H4 (cell line): ENCODE measurements at places on chromosomes 3 and 15.
A peak's percentile ranks its signal among the peaks of the same experiment; 100 is the strongest.

- no peak for DNase-seq
Measured at GRCh38 chr15:98853617-98854420, 153.8 kb downstream of the PGPEP1L start.

GRCh38 chr15:101359365-101359947, 64.4 kb upstream of the SNRPA1 start:
- DNase-seq: no peak

DNA sequence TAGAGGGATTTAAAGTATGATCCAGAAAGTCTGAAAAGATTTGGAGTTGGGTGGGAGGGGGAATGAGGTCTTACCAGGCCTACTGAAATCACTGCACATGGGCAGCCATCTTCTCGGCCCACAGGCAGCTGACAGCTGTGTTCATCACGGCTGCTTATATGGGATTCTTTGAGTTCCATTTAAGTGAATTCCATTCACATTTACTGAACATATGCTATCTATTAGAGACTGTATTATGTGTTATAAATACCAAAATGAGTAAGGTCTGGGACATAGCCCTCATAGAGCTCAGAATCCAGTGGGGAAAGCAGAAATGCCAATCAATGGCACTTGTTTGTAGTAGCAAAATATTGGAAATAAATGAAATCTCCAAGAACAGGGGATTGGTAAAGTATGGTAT, 91.1 kb downstream of the TRIM42 start:
- DNase-seq: no peak

DNA sequence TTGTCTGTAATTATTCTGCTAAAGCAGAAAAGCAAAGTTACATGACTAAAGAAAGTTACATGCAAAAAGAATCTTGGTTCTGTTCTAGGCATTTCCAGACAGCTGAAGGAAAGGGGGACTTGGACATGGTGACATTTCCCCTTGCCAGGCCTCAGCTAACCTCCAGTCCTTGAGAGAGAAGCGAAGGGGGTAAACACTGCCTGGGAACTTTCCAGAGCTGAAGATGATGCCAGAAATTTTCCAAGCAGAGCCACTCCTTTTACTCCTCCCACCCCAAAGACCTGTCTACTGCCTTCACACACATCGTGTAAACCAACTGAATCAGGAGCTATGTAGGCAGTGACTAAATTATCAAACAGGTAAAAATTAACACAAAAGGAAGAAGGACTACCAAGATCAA, 5.4 kb downstream of the MEX3B start:
- no peak for DNase-seq

DNA sequence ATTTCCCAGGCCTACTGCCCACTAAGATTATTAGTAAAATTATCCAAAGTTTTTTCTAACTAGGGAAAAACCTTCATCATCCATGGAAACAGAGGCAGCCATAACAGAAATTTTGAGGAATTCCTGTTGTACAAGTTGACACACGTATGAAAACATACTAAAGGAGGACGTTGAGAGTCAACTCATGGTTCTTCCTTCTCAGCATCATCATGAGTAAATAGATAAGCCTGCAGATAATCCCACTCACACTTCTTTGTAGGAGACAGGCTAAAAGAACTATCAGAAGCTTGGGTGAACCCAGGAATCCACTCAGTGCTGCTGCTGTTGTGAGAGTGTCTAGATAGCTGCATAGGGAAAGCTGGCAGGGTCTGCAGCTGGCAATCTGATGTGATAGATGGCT, 694.8 kb upstream of the NR2F2 start:
- no peak for DNase-seq

DNA sequence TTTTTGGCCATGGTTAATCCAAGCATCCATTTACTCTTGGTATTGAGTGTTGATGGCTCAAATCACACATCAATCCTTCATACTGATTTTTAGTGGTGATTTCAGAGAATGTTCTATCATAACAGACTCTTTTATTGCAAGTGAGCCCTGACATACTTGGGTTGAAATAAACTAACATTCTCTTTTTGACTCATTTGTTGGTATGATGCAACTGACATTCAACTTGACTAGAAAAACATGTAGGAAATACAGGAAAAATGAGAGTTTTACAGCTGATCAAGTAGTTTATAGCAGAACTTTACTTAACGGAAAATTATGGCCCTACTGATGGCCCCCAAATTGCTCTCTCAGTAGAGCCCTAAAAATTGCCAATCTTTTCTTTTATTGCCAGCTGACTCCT, 173.9 kb upstream of the CD96 start:
- DNase-seq: no peak

DNA sequence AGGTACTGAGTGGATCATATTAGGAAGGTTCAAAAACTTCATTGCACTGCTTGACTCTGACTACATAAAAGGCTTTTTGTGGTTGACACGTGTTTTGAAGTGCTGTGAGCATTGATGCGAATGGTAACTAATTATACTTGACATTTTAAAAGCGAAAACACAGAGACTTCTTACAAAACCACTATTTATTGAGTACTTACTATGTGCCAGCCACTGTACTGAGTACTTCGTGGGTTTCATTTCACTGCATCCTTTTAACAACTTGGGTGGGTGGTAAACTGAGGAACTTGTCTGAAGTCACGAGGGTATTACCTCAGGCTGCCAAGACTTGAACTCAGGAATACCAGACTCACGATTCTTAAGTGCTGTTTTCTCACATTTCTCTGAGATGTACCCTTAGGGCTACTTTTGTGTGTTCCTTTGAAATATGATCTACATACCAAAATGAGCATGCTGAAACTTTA, 45.3 kb upstream of the PPP4R2 start:
- no peak for DNase-seq

DNA sequence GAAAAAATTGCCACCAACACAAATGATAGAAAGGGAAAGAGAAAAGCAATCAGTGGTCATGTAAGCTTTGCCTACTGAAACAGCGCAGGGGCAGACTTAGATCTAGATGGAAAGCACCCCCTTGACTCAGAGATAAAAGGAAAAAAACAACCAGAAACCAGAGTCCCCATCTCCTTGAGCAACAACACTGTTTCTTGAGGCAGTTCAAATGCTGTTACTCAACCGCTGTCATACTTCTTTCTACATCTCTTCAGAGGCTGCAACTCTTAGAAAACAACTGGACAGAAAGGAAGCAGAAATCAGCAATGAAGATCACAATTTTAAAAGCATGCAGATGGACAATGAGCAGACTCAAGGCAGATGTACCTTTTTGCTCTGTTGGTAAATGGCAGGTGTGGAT, 36.5 kb downstream of the FSIP1 start:
- DNase-seq: no peak

- DNase-seq: no peak
Measured at GRCh38 chr3:9862391-9863057, 17.5 kb downstream of the CIDEC start.

DNA sequence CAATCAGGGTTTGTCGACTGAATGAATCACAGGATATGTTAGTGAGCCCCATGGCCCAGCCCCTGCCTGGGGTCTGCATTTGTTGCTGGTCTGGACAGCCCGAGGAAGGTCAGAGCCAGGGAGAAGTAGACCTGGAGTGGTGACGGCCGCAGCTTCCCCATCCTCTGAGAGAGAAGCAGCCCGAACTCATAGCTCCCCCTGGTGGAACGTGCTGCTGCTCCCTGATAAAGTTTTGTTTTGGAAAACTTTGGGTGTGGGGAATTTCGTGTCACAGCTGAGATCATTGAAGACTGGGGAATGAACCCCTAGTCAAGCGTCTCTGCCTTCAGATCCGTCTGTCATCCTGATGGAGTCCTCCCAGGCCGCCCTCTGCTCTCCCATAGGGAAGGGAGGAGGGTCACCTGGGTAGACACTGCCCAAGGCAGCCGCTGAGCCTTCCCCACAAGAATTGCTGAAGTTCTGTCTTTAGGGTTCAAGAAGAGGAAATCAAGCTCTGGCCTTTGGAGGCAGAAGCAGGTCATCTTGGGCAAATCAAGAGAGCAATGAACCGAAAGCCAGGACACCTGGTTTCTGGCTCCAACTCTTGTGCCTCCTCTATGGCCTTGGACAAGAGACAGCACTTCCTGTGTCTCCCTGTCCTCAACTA, 60.5 kb downstream of the GLDN start:
- peak; percentile 21 for DNase-seq

- DNase-seq: no peak
Measured at GRCh38 chr3:67531181-67532101, 123.0 kb downstream of the SUCLG2 start.

- no peak for DNase-seq
Measured at GRCh38 chr15:64754663-64755426, 20.5 kb downstream of the RBPMS2 start.

DNA sequence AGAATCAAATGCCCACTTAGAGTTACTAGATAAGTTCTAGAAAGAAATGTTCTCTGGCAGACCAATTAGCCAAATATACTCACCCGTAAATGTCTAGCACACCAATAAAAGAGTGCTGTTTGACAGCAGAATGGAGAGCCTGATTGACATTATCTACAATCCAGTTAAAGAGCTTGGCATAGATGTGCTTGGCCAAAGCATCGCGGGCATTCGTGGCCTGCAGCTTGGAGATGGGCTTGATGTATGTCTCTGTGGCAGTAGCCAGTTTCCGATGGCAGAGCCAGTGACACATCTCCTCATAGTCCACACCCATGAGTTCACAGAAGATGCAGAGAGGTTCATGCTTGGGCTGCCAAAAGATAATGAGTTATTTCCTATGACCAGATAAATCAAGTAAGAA, 101.5 kb upstream of the MYO5C start:
- no peak for DNase-seq

GRCh38 chr3:72550582-72551262, 297.5 kb downstream of the SHQ1 start:
- DNase-seq: no peak

GRCh38 chr3:119596398-119596797, 1.3 kb upstream of the PLA1A start:
- no peak for DNase-seq

- DNase-seq: no peak
Measured at GRCh38 chr3:43859766-43860165, 169.0 kb downstream of the ABHD5 start.

GRCh38 chr3:183577346-183577745, 21.8 kb upstream of the KLHL6 start:
- no peak for DNase-seq

- peak; percentile 35 for DNase-seq
Measured at GRCh38 chr3:183317886-183318865, 65.1 kb downstream of the B3GNT5 start.

DNA sequence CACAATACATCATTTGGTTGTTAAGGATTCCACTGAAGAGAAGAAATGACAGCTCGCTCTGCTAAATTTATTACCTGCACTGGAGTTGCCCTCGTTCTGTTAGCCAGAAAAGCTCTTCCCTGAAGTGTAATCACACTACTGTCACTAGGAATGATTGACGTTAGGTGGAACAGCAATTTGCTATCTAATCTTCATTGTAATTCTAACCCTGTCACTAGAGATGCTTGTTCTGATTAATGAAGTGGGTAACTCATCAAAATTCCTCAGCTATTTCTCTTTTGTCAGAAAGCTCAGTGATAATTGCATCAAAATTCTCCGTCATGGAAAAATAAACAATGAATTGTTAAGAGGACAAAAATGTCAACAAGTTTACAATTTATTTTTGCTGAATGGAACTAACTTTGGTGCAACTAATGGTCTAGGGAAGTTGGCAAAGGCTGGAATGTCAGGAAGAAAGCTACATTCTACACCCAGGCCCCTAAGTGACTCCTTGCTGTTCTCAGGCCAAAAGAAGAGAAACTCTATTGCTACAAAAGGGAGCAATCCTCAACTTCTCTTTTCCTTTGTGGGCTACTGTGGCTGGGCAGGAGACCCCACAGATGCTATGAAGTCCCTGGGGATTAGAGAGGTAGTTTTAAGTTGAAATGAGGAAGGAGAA, 34.1 kb downstream of the CCDC191 start:
- DNase-seq: no peak

DNA sequence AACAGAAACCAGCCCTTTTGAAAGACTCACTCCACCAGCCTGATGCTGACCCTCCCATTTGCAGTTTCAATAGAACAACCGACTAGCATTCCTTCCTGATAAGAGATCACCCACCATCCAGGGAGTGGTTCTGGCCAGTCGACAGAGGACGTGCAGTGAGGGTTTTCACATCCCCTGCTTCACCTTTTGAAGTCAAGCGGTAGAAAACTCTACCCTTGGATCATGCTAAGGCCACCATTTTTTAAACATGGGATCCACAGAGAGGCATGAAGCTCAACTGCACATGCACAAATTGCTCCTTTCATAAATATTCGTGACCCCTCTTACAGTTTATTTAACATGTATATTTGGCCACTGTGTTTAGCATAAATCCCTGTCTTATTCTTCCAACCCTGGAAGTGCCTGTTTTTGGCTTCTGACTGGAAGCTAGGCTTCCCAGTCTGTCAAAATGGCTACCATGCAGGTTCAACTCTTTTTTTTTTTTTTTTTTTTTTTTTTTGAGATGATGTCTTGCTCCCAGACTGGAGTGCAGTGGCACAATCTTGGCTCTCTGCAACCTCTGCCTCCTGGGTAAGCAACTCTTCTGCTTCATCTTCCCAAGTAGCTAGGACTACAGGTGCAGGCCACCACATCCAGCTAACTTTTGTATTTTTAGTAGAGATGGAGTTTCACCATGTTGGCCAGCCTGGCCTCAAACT, 1.0 kb upstream of the THUMPD3 start:
- no peak for DNase-seq

- DNase-seq: peak; percentile 84
Measured at GRCh38 chr3:172513488-172513887, 9.7 kb downstream of the TNFSF10 start.

GRCh38 chr3:75305901-75306300, 358.2 kb upstream of the FRG2C start:
- no peak for DNase-seq
